ENCODE measurements at places on chromosomes 2 and 18.

- DNase-seq, result no peak
Observed at GRCh38 chr2:134976074-134976702, 57.6 kb downstream of the CCNT2 start.

DNA sequence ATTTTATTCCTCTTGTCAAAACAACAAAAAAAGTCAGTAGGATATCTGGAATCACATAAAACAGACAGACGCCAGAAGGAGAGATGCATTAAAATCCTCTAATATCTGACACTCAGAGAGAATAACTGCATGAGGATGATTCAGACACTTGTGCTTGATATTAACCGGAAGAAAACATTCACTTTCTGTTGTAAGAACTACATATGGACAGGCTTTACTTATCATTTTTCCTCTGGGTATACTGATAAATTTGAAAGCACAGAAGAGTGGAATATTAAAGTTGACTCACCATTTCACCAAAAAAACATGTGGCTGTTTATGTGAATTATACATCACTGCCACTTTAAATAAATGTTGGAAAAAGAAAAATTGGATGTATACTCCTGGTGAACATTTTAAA, 589.1 kb upstream of the CDH2 start:
- no peak for DNase-seq

- DNase-seq, result peak; percentile 77
Observed at GRCh38 chr2:175837046-175837445, 165.0 kb downstream of the LNPK start.

DNA sequence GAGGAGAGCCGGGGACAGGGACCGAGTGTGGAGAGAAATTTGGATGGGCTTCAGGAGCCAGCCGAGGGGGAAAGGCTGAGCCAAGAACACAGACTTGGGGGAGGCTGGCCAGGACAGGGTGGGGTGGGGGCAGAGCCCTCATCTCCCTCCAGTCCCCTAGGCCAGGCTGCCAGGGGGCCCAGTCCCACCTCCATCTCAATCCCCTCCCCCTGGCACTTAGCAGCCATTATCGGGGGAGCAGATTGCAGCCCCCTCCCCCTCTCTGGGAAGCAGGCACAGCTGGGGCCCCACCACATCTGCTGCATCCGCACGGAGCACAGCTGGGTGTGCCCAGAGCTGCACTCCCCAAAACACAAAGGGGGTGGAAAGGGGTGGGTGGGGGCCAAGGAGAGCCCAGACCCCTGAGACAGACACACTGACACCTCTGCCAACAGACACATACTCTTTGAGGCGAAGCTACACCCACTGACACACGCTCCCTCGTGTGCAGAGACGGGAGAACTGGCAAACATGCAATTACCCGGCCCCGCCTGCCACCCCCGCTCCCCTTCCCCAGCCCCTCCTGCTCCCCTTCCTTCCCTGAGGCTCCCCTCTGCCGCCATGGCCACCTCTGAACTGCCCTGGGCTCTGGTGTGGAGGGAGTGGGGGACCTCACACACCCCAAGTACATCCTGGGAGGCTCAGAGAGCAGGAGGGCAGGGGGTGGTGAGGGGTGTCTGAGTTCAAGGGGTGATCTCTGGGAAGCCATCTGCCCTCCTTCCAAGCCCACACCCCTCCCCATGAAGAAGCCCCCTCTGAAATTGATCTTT, 5.1 kb upstream of the ASIC4 start:
- DNase-seq, result no peak

DNA sequence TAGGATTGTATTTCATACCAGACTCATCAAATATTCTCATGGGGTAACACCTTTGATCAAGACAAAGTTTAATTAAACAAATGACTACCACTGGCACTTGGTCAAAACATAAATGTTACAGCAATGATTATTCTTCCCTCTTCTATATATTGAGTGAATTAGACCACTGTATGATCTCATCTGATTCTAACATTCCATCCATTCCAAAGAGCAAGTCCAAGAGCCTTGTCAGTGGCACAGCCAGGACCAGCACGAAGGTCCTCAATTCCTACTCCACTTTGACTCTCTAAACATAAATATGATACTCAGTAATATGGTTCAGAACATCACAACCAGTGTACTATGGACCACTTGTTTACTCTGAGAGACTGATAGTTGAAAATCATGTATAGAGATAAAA, 86.4 kb downstream of the AP1S3 start:
- DNase-seq, result no peak

GRCh38 chr2:56314796-56315195, 131.0 kb downstream of the CCDC85A start:
- DNase-seq, result no peak

GRCh38 chr2:114076961-114077360, 187.1 kb downstream of the ACTR3 start:
- DNase-seq, result no peak

GRCh38 chr2:181095486-181095885, 115.1 kb downstream of the UBE2E3 start:
- DNase-seq, result no peak

GRCh38 chr2:156481312-156481711, 45.1 kb downstream of the GPD2 start:
- no peak for DNase-seq

GRCh38 chr2:38600921-38601455, 1.7 kb downstream of the HNRNPLL start:
- DNase-seq, result no peak

GRCh38 chr18:2618009-2618408, 37.5 kb upstream of the SMCHD1 start:
- no peak for DNase-seq

- no peak for DNase-seq
Observed at GRCh38 chr2:144020047-144020446, 499.9 kb downstream of the ZEB2 start.

GRCh38 chr18:12843420-12844350, 40.4 kb downstream of the PTPN2 start:
- no peak for DNase-seq

- no peak for DNase-seq
Observed at GRCh38 chr2:10393640-10393982, 54.5 kb downstream of the ODC1 start.

DNA sequence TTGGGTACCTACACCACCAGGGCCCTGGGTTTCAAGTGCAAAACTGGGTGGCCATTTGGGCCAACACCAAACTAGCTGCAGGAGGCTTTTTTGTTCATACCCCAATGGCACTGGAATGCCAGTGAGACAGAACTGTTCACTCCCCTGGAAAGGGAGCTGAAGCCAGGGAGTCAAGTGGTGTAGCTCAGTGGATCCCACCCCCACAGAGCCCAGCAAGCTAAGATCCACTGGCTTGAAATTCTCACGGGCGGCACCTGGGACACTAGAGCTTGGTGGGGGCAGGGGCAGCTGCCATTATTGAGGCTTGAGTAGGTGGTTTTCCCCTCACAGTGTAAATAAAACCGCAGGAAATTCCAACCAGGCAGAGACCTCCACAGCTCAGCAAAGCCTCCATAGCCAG, 46.0 kb upstream of the FAM110C start:
- no peak for DNase-seq

DNA sequence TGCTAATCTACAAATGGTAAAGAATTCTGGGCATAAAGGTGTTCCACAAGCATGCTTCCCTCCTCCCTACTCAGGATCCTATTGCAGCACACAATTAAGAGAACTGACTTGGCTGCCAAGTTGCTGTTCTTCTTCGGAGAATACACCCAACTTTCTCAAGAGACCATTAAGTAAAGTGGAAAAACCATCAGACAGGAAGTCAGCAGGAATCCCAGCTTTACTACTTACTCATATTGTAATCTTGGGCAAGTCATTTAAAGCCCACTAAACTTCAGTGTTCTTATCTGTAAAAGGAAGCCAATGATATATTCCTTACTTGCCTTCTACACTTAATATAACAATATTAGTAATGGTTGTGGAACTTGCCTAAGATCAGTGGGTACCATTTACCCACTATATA, 37.8 kb downstream of the PSTPIP2 start:
- DNase-seq, result no peak

DNA sequence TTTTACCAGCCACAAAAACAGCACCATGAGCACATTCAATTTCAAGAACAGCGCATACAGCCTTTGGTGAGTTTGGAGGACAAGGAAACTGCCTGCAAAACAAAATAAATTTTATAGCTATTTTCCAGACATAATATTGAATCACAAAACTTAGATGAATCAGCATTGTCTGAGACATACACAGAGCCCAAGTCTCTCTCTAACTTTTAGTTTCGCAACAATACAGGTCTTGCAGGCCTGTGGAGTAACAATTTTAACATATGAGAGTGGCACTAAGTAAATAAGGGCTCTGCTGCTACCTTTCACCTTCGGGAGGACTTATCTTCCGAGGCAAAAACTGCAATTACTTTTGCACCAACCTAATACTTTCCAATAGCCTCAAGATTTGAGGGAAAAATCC, 56.1 kb upstream of the PEX13 start:
- DNase-seq, result peak; percentile 21

- DNase-seq, result peak; percentile 10
Observed at GRCh38 chr2:239393388-239393940, 7.4 kb downstream of the HDAC4 start.

GRCh38 chr2:78568782-78569373, 456.6 kb upstream of the REG3G start:
- DNase-seq, result no peak

DNA sequence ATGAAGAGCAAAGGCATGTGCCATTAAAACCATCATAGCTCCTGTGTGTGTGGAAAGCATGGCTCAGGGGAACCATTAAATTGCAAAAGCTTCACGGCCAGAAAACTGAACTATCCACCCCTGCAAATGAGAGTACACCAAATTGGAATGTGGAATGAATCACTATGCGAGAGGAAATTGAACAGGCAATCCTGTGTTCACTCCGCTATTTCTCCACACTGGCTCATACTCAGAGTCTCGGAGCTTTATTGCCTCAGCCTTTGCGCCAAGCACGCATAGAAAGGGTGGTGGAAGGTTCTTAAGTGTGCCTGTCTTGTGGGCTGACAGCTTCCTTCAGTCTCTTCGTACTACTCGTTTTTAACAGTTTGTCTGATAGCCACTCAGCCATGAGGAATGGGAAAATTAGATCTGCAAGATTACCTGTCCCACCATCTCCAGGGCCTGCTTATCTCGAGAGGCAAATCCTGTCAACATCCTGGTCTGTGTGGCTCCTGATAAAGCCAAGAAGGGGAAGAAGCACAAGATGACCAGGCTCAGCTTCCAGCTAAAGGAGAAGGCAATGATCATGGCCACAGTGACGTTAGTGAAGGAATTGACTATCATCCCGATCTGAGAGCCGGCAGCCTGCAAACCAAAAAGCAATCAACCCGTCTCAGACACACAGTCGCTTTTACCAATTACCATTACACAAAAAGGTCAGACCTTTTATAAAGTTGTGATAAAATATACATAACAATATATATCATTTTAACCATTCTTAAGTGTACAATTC, 34.9 kb downstream of the G6PC2 start:
- DNase-seq, result no peak

DNA sequence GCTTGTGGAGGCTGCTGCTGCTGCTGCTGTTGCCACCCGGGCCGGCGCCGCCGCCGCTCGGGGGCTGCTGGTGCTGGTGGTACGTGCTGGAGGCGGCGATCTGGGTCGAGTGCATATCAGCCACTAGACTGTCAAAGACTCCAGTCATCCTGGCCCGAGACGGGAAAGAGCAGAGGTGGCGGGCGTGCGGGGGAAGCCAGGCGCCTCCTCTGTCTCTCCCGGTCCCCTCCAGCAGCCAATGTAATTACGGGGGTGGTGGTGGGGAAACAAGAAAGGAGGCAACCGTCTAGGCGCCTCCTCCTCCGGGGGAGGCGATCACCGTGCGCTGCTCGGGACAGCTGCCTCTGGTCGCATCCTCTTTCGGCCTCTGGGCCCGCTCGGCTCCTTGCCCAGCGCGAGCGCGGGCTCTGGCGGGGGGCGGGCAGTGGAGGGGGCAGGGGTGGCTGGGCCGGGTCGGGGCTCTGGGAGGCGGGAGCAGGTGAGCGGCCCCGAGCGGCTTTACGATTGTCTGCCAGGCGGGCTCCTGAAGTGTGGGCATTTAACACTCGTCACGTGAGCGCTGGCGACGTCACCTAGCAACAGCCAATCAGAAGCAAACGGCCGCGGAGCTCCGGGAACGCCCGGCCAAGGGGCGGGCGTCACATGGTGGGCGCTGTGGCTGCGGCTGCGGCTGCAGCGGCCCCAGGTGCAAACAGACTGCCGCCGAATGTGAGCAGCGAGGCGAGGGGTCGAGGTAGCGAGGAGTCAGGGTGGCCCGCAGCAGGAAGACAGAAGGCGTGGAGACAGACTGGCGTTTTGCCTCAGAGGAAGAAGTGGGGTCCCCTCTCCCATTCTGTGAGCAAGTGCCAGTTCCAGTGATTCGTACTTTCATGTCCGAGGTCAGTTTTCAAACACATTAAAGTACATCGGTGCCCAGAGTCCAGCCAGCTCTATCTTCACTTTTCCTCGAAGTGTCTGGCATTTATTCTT, at the start of gene DLX2:
DLX2 (minus strand) TSS at position 510 of the 969 bp plus-strand sequence; CDS start at position 148, 362 bp downstream.
- peak; percentile 58 for DNase-seq

- no peak for DNase-seq
Observed at GRCh38 chr2:33907866-33908265, 308.8 kb upstream of the FAM98A start.

DNA sequence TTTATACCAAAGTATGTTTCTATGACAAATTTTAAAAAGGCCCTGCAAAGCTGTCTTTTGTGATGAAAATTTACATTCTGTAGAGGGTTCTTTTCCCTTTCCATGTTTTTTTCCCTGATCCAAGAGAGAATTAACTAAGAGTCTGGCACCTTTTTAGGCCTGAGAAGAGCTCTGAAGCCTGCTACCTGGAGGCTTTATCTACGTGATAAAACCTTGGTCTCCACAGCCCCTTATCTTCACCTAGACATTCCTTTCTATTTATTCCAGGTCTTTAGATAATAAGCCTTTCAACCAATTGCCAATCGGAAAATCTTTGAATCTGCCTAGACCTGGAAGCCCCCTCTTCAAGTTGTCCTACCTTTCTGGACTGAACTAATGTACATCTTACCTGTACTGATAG, 774.1 kb upstream of the LRRTM1 start:
- DNase-seq, result no peak

DNA sequence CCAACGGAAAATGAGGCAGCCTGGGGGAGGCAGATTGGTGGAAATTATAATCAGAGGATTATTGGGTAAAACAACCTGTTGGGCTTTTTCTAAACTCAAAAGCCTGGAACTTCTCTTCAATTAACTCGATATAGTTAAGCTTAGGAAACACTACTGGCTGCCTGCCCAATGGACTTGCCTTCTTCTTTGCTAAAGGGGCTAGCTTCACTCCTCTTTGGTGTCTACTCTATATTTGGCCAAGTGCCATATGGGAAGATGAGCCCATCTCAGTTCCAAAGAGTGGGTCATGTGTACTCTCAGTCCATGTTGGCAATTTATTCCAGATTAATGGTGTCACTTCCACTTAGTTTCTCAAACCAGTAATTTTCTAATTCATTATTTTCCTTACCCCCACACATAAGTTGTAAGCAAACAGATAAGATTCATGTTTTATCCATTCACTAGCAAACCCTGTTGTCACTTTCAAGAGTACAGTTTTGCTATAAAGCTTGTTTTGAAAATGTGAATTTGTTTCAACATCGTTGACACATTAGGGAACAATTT, 34.3 kb downstream of the DARS1 start:
- DNase-seq, result no peak

GRCh38 chr18:11857177-11857887, 6.1 kb downstream of the CHMP1B start:
- peak; percentile 88 for DNase-seq

GRCh38 chr2:240579771-240580614, 6.5 kb upstream of the CAPN10 start:
- DNase-seq, result peak; percentile 50

All from fibroblast of the conjunctiva (primary cell).